ENCODE measurements at places on chromosomes 5 and 9. TPM values are rescaled to one million over a fixed set of nuclear protein-coding genes. Genes with fewer than 3 reads are reported as not detected.

DNA sequence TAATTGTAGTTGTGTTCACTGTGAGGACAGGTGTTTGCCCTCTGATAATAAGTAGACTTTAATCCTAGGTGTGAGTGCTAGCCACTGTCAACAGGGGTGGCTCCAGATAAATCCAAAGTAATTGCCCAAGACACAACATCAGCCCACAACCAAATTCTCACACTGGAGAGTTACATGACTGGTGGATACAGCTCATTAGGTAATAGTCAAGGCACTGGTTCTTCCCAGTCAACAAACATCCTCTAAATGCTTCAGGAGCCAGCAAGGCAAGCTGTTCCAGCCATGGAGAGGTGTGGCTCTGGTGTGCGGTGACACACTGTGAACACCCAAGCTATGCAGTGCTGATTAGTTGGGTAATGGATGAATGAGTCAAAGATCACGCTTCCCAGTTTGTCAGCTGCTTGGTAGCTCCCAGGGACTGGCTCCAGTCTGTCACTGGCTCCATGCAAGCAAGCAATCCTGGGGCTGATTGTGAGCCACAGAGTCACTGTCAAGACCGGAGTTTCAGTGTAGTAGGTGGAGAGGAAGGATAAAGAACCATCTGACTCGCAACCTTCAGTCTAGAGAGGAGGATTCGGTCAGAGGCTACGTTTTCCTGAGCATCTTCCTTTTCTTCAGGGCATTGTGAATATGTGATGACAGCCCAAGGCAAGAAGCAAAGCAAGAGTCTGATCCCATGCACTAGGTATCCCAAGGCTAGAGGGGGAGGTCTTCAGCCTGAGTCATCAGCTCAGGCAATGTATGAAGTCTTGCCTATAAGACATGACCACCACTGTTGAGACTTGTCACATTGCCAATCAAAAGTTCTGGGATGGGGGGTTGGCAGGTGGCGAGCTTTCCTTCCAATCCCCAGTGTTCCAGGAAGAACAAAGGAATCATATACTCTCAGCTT is 63.1 kb downstream of the UGCG start:
- no peak for DNase-seq

Gene SGCD
- total RNA-seq, result not detected

GRCh38 chr9:137028263-137029057 is 423 bp upstream of the ABCA2 start:
- DNase-seq, result peak; percentile 84

Gene ZFP37
- 1.0 TPM for total RNA-seq

Gene CYLC2
- not detected for total RNA-seq

Gene PCDHB7
- total RNA-seq, result not detected

Gene SLCO6A1
- total RNA-seq, result not detected

DNA sequence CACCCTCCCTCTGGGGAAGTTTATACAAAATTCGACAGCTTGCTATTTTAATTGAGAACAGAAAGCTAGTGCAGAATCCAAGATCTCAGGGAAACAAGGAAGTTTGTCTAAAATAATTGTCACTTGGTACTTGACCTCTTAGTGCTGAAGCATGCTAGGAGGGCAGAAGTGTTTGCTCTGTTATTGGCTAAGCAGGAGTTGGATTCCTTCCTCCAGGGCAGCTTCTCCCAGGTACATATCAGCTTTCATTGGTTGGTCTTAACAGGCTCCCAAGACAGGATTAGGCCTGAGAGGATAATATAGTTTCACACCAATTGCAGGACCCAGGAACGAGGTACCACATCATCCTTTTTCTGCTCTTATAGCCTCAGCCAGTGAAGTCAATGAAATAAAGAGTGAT is 432.8 kb downstream of the IRX1 start:
- DNase-seq, result no peak

Gene RPS14
- 3,312 TPM for total RNA-seq

- DNase-seq, result no peak
Observed at GRCh38 chr5:139016186-139016585, 141.1 kb upstream of the LRRTM2 start.

GRCh38 chr5:69484891-69485290 is 7.7 kb upstream of the OCLN start:
- no peak for DNase-seq

GRCh38 chr5:150438873-150439546 is 10.5 kb downstream of the RPS14 start:
- no peak for DNase-seq

- DNase-seq, result no peak
Observed at GRCh38 chr9:95433096-95433819, 83.5 kb downstream of the PTCH1 start.

DNA sequence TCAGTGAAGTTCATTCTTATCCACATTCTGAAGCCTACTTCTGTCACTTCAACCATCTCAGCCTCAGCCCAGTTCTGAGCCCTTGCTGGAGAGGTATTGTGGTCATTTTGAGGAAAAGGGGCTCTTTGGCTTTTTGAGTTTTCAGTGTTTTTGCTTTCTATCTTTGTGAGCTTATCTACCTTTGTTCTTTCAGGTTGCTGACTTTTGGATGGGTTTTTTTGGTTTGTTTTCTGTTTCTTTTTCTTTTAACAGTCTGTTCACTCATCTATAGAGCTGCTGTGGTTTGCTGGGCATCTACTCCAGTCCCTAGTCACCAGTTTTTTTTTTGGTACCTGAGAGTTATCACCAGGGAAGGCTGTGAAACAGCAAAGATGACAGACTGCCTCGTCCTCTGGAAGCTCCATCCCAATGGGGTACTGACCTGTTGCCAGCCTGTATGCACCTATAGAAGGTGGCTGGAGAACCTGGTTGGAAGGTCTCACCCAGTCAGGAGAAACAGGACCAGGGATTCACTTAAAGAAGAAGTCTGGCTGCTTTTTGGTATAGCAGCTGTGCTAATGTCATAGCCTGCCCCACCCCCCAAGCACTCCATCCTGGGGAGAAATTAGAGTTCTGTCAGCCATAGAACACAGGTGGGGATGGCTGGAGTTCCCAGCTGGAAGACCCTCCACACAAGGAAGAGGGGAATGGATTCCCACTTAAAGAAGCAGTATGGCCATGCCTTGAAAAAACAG is 138.6 kb upstream of the TSLP start:
- no peak for DNase-seq

- no peak for DNase-seq
Observed at GRCh38 chr5:2569774-2570542, 181.5 kb downstream of the IRX2 start.

Gene ADAMTSL2
- total RNA-seq, result 0.11 TPM

DNA sequence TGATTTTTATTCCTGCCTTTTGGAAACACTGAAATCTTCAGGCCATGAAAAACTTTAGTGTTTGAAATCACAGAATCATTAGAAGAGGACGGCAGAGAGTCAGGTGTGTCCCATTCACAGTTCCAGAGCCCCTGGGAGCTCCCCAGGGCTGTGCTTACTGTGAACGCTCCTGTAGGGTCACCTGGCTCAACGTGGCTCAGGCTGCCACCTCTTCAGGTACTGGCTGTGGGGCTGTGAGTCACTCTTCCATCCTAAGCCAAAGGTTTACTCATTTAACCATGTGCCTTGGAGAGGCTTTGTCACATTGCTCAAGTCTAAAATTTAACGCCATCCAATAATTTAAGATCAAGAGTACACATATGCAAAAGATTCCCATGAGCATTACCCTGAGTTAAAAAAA is 50.2 kb upstream of the FSTL4 start:
- DNase-seq, result no peak

GRCh38 chr5:96790961-96791504 is 16.7 kb downstream of the ERAP1 start:
- no peak for DNase-seq

DNA sequence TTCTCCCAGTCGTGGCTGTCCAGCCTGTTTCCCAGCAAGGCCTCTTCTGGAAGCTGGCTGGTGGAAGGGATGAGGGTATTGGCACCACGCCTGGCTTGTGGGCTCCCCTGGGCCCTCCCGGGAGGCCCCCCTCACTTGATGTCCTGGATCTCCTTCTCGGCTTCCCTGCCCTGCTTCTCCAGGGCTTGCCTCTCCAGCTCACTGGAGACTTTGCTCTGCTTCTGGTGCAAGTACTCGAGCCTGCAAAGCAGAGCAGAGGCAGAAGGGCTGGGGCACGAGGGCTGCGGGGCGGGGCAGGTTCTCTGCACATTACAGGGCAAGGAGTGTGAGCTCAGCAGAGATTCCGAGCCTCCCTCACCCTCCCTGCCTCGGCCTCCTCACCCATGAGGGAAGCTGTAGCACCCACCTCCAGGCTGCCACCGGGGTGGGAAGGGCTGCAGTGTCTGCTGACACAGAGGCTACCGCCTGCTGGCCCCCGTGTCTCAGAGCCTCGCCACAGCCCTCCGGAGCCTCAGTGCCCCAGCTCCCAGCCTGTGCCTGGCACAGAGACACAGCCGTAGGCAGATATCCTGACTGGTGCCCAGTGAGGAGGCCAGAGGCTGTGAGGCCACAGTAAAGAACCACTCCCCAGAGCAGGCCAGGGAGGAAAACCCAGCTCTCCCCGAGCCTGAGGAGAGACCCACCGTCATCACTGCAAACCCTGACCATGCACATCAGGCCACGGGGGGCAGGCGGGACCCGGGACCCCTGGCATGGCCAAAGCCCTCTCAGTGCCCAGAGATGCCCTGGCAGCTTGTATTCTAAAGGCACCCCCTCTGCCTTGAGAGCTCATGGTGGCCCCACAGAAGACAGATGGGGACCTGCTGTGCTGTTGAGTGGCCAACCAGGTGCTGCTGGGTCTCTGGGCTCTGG is 7.2 kb downstream of the SNAPC4 start:
- DNase-seq, result no peak

Gene PCDHA5
- total RNA-seq, result not detected

Gene DMGDH
- total RNA-seq, result 0.50 TPM

DNA sequence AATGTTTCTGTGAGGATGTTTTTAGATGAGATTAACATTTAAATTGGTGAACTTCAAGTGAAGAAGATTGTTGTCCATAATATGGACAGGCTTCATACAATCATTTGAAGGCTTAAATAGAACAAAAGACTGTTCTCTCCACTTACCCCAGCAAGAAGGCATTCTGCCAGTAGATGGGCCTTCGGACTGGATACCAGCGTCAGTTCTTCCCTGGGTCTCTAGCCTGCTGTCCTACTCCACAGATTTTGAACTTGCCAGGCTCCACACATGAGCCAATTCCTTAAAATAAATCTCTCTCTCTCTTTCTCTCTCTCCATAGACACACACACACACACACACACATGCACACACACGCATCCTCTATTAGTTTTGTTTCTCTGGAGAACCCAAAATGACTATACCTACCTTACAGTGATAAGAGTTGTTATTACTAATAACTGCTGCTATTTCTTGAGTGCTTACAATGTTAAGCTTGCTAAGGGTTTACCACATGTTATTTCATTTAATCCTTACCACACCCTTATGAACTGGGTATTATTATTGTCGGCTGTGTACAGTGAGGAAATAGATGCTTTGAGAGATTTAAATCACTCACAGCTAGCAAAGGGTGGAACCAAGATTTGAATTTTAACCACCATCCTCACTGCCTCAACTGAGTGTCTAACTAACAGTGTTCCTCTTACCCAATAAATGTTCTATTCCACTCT is 19.8 kb upstream of the IQGAP2 start:
- no peak for DNase-seq

DNA sequence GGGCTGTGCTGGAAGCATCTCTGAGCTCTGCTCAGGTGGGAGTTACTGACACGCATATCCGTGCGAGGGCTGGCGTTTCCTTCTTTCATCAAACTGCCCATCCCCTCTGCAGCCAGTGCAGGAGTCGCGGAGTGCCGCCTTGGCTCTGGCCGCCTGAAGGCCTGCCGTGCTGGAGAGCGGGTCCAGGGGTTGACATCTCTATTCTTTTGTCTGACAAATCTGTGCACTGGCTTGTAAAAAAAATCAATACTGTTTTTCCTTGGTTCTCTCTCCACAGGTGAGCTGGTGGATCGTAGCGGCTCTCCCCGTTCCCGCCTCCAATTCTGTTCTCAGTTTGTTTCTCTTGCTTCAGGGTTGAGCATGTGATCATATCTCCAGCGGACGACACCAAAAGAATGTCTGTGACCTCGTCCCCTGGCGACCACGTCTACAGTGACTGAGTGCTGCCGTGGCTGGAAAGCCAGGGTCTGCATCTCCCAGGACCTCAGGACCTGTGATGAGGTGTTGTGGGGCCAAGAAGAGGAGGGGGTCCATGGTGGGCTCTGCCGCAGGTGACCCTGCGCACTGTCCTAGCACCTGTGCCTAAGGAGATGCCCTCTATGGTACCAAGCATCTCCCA is 214.3 kb upstream of the IRX4 start:
- DNase-seq, result no peak

Gene PCDHGA3
- not detected for total RNA-seq

Gene IGFBPL1
- total RNA-seq, result not detected

DNA sequence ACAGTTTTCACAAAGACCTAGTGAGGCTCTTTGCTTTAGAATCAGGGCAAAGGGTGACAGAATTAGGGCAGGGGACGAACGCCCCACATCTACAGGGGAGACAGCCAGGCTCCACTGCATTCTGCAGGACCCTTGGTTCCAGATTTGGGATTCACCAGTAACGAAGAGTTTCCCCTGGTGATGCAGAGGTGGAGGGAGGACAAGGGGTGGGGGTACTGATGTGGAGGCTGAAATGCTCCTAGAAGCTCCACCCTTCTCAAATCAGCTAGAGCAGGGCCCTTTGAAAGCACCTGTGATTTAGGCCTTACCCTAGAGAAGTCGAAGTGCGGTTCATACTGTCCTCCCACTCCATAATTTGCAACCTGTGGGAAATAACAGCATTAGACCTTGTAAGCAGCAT is 29.1 kb downstream of the P4HA2 start:
- DNase-seq, result no peak

Gene GMCL2
- total RNA-seq, result not detected

Gene PCDHGA4
- 0.11 TPM for total RNA-seq

Gene KIF4B
- total RNA-seq, result 0.05 TPM

- DNase-seq, result no peak
Observed at GRCh38 chr5:169350759-169351240, 49.9 kb upstream of the SLIT3 start.

GRCh38 chr5:131005963-131006684 is 158.9 kb downstream of the HINT1 start:
- no peak for DNase-seq

Gene ACOT12
- total RNA-seq, result not detected

Gene CDH18
- total RNA-seq, result not detected

DNA sequence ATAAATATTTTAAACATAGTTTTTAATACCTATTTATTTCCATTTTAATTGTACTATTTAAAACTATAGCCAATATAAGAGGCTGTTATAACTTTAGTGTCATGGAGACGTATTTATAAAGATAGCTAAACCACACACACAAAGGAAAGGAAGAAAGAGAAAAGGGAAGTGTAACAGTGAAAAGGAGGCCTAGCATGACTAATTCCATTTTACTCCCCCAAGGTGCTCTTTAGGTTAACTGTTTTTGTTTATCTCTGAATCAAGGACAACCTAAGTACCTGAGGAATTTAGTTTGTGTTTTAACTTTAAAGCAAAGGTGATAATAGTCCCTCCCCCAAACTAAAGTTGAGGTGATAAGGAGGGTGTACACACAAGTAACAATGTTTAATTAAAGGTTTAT is 1188.9 kb upstream of the C9orf72 start:
- no peak for DNase-seq
